ENCODE measurements at places on chromosomes 7 and 10.

DNA sequence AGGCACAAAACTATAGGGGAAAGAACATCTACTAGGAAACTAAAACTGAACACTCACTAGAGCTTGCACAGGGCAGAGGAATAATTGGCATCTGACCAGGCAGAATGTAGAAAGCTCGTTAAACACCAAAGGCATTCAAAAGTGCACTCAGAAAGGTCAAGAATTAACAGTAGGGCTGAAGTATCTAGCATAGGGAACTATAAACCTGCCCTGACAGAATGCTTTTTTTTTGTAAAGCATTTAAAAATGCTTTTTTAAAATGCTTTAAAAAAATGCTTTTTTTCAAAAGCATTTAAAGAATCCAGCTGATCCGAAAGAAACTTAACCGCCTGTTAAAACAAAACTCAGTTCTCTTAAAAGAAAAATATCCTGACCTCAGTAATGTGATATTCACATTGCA is 74.6 kb upstream of the EGFR start:
- DNase-seq = no peak

GRCh38 chr7:91634485-91635177 is 245.9 kb downstream of the MTERF1 start:
- DNase-seq = no peak

GRCh38 chr10:119340893-119341458 is 133.6 kb downstream of the GRK5 start:
- DNase-seq = no peak

- no peak for DNase-seq
Measured at GRCh38 chr10:89342206-89342958, 14.6 kb downstream of the IFIT3 start.

DNA sequence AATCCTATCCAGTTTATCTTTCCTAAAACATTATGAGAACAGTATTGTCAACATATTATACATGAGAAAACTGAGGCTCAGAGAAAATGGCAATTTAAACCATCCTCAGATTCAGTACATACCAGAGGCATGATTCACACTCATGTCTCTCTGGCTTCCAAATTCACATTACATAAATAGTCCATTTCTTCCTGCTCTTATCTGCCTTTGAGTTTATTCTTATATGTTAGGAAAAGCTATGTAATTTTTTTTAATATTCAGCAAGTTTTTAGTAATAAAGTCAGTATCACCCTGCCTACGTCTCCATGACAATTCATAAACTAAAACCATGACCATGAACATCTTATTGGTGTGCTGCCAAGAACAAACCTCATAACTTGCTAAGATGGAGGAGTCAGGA is 1260.2 kb upstream of the SORCS1 start:
- no peak for DNase-seq
